ENCODE measurements at places on chromosomes 11 and 22. TPM values are rescaled to one million over a fixed set of nuclear protein-coding genes. Genes with fewer than 3 reads are reported as not detected.
A peak's percentile ranks its signal among the peaks of the same experiment; 100 is the strongest.

Gene YPEL1
- total RNA-seq: 4.7 TPM

- peak; percentile 33 for DNase-seq
- no peak overlapping the region for H3K4me3 ChIP-seq
- H3K27ac ChIP-seq: no peak overlapping the region
- H3K36me3 ChIP-seq: no peaks in the 10 kb centered on the region
Measured at GRCh38 chr11:45662665-45663485, 2.5 kb downstream of the CHST1 start.

Gene PAMR1
- total RNA-seq: 3.3 TPM

DNA sequence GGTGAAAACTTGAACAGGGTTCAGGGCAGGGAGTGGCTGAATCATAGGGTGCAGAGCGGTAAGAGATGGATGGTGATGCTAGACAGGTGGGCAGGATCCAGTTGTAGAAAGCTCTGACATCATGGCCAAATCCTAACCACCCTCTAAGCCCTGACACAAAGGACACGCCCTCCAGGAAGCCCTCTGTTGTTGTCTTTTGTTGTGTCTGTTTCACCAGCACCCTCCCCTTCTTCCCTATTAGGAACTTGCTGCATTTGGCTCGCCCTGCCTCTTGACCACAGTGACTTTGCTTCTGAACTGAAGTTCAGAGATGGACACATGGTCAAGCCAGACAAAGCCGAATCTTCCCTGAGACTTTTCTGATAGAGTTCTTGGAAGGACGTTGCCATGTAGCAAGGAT is 14.2 kb upstream of the APOL6 start:
- H3K4me3 ChIP-seq: no peak overlapping the region
- no peaks in the 10 kb centered on the region for H3K27me3 ChIP-seq
- no peak for DNase-seq
- no peak overlapping the region for H3K27ac ChIP-seq
